Pons (tissue), 1 donor: ENCODE measurements at places on chromosomes 12 and 14.

GRCh38 chr14:95523051-95523814 is 6.8 kb upstream of the SYNE3 start:
- no peak for DNase-seq

DNA sequence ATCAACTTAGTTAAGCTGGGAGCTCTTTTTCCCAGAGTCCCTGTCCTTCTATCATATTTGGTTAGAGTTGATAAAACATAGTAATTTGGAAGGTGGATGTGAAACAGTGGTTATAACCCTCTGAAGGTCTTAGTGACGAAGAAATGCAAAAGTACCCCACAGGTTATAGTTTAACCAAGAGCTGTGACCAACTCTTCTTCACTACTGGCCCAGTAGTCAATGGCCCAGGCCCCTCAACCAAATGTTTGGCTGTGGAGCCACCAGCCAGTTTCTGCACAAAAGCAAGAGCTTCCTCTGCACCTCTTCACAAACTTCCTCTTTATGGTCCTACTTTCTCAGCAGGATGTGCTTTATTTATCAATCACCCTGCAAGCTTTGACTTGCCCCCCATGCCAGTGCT is 132.6 kb downstream of the BMP4 start:
- DNase-seq, result no peak

GRCh38 chr14:34569750-34570149 is 30.2 kb upstream of the EAPP start:
- DNase-seq, result no peak

GRCh38 chr14:66717561-66718140 is 209.7 kb downstream of the GPHN start:
- no peak for DNase-seq

GRCh38 chr12:42362647-42363260 is 36.8 kb downstream of the PPHLN1 start:
- no peak for DNase-seq

GRCh38 chr12:70383484-70383883 is 17.4 kb downstream of the KCNMB4 start:
- no peak for DNase-seq

GRCh38 chr12:78120866-78121560 is 290.3 kb downstream of the NAV3 start:
- peak; percentile 69 for DNase-seq
